ENCODE measurements at places on chromosomes 3 and 15.

DNA sequence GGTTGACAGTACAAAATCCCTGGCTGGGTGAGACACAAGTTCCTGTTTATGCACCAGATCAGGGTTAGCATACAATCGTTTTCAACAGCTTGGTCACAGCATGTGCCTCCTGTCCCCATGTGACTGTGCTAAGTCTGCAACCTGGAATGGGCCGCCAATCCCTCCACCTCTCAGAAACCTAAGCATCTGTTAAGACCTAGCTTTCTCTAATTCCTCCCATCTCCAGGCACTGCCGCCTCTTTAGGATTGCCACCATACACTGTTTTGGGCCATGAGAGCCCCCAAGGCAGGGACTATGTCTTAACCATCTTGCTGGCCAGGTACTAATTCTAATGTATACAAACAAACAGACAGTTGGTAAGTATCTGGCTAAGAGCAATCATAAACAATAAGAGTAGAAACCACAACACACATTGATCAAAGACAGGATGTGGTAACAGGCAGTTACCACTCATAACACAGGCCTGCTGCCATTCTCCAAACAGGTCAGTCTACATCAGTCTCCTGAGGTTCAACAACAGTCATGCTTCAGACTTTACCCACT, 25.6 kb downstream of the SEC22C start:
- DNase-seq, result no peak

DNA sequence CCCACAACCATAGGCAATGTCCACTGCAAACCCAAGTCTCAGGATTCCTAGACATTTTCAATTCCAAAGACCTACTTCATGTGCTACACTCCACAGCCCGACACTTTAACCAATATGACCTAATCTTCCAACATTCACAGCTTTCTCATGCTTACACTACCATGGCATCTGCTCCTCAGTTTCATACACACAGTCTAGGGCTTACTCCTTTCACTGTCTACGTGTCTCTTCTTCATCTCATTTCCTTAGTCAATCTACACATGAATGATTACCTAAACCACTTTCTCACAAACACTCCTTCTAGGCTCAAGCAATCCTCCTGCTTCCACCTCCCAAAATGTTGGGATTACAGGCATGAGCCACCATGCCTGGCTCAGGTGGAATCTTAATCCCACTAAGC, 106.3 kb downstream of the STAG1 start:
- DNase-seq, result no peak

DNA sequence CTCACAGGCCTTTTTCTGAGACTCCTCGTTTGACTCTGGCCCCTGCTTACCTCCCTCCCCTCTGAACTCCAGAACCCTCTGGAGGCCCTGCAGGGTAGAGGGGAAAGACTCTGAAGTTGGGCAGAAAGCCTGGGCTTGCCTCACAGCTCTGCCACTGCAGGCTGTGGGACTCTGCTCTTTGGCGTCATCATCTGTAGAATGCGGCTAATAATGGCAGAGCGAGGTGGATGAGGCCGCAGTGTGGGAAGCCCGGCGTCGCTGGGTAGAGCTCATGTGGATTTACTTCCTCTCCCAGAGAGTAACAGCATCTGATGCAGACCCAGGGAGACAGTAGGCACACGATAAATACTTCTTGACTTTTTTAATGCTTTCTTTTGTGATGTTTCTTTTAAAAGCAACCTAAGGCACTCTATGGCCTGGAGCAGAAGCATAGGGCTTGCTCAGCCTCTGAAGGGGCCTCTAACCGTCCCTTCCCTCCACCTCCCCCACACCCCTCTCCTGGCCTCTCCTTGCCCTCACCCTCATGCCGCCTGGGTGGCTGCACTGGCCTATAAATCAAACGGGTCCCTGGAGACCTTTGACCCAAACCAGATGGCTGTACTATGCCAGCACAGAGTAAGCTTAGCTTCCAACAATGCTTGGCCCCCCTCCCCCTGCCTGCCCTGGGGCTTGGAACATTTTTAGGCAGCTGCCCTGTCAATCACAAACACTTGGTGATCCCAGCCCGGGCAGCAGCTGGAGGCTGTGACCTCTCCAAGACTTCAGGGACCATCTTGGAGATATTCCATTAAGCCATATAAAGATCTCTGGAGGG, 32.9 kb downstream of the SPSB4 start:
- DNase-seq, result peak; percentile 32

- no peak for DNase-seq
Observed at GRCh38 chr15:86377914-86378313, 298.2 kb downstream of the AGBL1 start.

DNA sequence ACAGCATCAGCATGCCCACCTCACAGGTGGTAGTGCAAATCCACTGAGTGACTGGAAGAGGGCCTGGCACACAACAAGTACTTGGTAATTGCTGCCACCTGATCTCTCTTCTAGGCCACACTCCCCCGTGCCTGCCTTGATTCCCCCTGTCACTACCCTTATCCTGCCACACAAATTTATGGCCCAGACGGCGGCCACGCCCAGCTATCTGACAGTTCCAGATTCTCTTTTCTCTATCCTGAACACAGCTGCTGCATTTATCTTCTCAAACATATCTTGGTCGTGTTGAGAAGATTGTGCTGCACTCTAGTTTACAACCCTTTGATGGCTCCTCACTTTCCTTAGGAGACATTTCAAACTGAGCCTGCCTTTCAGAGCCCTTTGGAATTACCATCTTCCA, 585.2 kb downstream of the NTRK3 start:
- no peak for DNase-seq

- no peak for DNase-seq
Observed at GRCh38 chr3:36312351-36312750, 68.0 kb upstream of the STAC start.

- DNase-seq, result no peak
Observed at GRCh38 chr3:156635973-156636372, 38.4 kb upstream of the TIPARP start.

- no peak for DNase-seq
Observed at GRCh38 chr15:53115563-53115962, 325.4 kb upstream of the ONECUT1 start.

DNA sequence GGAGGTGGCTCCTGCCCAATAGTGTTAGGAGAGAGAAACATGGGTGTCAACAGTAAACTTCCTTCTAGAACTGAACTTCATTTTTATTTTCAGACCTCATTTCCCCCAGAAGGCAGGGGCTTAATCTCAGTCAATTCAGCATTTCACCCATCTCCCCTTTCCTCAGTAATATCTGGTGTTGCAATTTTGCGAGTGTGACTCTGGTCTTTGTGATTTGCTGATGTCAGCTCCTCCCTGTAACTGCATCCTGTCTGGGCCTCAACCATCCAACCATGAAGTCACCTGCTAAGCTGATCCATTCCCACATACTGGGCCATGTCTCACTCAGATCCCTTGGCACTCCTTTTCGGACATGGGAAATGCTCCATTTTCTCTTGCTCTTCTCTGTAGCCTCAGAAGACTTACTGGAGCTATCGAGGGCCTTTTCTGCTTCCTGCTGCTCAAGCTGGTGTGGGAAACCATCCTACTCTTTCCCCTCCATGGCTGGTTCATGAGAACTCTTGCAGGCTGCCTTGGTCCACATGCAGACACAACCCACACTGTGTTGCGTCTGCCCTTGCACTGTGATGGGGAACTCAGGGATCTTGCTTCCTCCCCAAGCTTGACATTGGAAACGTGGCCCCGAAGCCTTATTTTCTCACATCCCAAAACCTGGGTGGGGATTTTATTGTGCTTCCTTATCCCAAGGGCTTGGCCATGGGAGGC, 24.6 kb downstream of the CCR4 start:
- no peak for DNase-seq

DNA sequence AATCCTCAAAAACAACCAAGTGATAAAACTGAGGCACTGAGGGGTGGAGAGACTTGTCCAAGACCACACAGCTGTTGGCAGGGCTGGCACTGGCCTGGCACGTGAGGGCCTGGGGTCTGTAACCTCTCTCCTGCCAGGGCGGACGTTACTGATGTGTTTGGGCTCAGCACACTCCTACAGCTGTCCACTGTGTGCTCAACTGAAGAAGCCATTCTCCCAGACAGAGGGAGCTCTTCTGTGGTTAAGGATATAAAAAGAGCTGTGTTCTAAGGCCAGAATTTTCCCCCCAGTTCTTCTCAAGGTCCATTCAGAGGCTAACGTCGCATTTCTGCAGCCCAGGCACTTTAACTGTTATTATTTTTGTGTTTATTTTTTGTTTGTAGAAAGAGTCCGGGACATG, 429.0 kb upstream of the ATP11B start:
- no peak for DNase-seq

DNA sequence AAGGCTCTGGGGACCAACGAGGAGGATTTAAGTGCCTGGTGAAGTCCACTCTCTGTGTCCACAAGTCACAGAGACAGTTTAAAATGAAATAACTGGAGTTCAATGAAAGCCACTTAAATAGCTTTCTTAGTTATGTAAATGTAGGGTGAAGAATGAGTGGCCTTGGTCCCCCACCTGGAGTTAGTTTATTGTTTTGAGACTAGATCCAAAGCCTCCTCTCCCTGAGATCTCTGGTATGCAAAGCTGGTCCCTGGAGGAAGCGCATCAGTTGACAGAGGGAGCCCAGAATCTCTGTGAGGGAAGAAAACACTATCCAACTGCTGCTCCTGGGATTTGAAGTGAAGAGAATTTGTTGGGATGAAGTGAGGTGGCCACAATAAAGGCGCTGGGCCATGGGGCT, 40.5 kb downstream of the EXOG start:
- DNase-seq, result no peak

- DNase-seq, result peak; percentile 69
Observed at GRCh38 chr15:90315278-90315982, 36.7 kb upstream of the ZNF774 start.

DNA sequence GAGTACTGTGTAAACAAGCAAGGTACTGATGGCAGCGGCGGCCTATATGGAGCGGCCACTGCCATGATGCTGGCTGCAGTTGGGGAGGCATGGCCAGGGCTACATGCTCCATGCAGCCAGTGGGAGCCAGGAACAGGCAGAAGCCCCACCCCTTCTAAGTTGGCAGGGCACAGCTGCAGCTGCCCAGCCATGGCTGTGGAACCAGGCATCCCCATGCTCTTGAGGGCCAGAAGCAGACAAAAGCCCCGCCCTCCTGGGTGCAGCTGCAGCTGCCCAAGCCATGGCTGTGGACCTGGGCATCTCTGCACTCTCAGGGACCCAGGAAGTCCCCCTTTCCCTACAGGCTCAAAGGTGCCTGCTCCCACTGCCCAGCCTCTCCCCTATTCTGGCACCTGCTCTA, 150.9 kb downstream of the FMN1 start:
- DNase-seq, result no peak

DNA sequence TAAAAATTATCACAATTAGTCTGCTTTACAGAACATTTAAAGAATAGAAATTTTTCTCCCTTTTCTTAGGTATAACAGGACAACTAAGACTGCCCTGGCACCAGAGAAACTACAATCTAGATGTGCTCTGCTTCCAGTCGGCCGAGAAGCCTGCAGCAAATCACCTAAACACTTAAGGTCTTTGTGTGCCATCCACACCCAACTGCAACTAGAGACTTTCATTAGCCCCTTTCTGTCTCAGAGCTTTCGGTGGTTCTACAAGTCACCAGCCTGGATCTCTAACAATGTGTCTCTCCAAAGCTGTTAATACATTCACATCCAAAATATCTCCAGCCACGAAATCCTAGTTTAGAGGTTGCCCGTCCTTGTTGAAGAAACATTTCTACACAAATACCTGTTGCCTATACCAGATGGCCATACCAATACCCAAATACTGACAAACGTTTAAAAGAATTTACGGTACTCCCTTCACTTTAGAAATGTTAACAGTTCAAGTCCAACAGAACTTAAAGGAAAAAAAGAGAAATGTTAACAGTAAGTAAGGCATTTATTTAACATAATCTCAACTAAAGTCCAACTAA, 6.7 kb downstream of the PRC1 start:
- DNase-seq, result no peak

GRCh38 chr15:50176869-50177268, 5.1 kb upstream of the SLC27A2 start:
- DNase-seq, result peak; percentile 7

GRCh38 chr3:171777596-171777995, 32.7 kb downstream of the PLD1 start:
- DNase-seq, result no peak

DNA sequence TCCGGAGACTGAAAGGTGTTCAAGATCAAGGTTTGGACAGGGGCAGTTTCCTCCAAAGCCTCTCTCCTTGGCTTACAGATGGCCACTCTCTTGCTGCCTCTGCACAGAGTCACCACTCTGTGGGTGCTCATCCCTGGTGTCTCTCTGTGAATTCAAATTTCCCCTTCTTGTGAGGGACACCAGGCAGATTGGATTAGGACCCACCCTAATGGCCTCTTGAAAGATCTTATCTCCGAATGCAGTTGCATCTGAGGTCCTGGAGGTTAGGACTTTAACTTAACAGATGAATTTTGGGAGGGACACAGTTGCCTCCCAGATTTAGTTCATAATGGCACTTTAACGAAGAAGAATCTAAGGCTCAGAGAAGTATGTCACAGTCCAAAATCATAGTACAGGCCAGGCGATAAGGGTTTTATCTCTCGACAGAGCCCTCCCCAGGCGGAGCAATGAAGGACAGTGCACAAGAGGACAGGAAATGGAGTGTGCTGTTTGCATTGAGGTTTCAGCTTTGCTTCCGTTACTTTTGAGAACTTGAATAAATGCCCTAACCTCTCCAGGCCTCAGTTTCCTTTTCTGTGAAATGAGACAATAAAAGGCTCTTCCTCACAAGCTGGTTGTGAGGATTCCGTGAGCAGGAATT, 38.9 kb upstream of the KIF23 start:
- no peak for DNase-seq

DNA sequence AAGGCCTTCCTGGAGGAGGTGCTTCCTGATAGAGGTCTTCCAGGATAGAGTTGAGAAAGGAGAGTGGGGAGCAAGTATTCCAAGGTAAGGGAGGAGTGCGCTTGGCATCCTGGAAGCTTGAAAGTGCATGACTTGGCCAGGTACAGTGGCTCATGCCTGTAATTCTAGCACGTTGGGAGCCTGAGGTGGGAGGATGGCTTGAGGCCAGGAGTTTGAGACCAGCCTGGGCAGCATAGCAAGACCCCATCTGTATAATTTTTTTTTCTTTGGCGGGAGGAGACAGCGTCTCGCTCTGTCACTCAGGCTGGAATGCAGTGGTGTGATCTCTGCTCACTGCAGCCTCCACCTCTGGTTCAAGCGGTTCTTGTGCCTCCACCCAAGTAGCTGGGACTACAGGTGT, 19.2 kb upstream of the MORF4L1 start:
- no peak for DNase-seq

GRCh38 chr3:11568503-11569155, 75.1 kb downstream of the VGLL4 start:
- DNase-seq, result peak; percentile 93

DNA sequence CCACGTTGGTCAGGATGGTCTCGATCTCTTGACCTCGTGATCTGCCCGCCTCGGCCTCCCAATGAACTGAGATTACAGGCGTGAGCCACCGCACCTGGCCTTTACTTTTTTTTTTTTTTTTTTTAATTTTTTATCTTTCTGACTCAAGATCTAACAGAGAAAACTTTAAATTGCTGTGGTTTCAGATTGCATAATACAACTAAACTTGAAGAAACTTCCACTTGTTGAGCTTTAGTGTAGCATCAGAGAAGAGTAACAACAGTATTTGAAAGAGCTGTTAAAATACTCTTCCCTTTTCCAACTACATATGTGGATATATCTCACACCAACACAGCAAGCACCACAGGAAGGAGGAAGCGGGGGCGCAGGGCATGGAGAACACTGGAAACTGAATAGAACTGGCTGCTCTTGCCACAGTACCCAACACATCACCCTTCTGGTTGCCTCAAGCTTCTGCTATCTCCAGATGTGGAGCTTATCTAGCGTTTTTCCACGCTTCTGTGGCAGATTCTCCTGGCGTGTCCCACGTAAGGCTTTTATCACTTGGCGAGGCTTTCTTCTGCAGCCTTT, 45.4 kb downstream of the MAP6D1 start:
- DNase-seq, result no peak

GRCh38 chr15:78208341-78208844, 26.0 kb downstream of the ACSBG1 start:
- no peak for DNase-seq
